Natural killer cell (primary cell): ENCODE measurements at places on chromosomes 2 and 18. TPM values are rescaled to one million over a fixed set of nuclear protein-coding genes. Genes with fewer than 3 reads are reported as not detected.

DNA sequence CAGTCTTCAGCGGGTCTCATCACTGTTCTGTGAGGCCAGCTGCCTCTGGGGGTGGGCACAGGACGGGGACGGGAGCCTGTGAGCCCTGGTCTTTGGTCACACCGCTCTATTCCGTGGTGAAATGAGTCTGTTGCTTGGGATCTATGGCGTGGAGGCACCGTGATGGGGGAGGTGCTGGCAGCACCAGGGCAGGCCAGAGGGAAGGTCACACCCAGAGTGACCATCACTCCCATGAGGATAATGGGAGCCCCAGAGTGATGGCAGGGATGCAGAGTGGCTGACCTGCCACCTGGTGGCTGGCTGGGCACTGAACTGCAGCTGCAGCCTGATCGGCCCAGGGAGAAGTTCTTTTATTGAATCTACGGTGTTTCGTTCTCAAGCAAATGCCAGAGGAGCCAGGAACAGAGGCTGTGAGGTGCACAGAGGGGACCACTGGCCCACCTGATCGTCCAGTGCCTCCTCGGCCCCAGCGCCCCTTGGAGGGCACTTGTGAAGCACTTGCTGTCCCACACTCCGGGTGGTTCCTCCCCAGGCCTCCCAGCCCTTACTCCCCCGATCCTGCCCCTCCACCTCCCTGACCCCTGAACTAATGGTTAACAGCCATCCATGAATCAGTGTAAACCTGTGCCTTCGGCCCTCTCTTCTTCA lies 17.9 kb downstream of the KCNIP3 start:
- no peak for DNase-seq

The ZNF521 gene
- total RNA-seq = 3.5 TPM

DNA sequence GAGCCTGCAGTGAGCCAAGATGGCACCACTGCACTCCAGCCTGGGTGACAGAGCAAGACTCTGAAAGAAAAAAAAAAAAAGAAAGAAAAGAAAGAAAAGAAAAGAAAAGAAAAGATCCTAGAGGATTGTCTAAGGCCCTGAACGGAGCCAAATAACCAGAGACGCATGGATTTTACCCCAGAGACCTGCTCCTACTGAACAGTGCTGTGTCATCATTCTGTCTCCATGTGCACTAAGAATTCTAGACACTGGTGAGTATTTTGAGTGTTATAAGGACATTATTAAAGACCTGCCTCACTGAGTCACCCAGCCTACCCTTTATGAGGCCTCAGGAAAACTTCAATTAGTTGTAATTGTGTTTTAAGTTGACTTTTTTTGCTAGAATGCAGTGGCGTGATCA lies 61.9 kb upstream of the RIOK3 start:
- no peak for DNase-seq

- no peak for DNase-seq
Observed at GRCh38 chr2:54042897-54043620, 72.3 kb upstream of the PSME4 start.

GRCh38 chr2:238970553-238971081 lies 122.7 kb downstream of the TWIST2 start:
- DNase-seq = peak; percentile 66

DNA sequence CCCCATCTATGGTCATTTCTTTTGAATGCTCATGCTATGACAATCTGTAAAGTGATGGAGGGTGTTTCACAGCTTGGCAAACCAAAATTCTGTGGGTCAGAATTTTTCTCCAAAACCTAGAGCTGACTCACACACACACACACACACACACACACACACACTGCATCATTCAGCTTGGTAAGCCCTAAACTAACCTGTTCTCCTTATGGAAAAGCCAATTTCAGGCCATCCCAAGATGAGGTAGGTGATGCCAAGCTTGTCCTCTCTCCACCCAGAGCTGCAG lies 45.0 kb upstream of the NRP2 start:
- no peak for DNase-seq

DNA sequence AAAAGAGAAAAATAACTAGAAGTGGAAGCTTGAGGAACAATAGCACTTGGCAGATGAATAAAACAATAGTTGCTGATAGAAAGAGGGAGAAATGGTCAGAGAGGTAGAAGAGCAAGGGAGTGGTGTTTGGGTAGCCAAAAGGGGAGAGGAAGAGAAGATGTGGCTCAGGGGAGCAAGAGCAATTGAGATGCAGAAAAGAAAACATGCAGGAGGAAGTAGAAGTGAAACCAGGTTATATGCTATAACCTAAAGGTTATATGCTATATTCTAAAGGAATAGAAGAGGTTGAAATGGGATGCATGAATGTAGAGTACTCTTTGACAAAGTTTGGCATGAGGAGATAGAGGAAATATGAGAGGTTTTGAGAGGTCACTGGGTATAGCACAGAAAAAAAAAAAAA lies 759.5 kb downstream of the SATB2 start:
- no peak for DNase-seq

GRCh38 chr18:5425721-5426120 lies 118.1 kb downstream of the EPB41L3 start:
- DNase-seq = no peak

The RAB17 gene
- not detected for total RNA-seq

DNA sequence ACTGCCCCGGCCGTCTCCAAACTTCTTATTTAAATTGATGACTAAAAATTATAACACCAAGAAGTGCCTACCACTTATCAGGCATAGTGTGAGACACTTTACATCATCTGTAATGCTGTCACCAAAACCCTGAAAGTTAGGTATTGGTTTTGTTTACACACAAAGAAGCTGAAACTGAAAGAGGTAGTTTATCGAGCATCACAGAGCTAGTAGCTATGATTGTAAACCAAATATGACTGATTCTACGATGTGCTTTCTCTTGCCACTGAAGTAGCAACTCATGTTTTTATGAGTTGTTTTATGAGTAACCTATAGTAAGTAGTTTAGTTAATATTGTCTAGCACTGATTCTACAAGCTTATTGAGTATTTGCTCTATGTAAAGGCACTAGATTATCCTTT lies 31.5 kb downstream of the DYNC1I2 start:
- DNase-seq = no peak

The CXXC1 gene
- total RNA-seq = 146 TPM

DNA sequence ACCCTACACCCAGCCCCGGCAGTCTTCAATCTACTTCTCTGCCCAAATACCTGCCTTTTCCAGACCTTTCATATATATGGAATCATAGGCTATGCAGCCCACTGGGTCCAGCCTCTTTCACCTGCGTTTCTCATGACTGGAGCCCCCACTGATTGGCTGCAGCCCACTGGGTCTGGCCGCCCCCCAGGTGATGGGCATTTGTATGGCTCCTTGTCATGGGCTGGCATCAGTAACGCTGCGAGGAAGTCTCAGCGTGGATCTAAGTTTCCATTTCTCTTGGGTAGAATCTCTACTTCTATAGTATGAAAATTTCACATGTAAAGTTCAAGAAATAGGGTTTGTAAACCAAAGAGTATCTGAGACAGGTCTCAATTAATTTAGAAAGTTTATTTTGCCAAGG lies 281.9 kb downstream of the NDUFA10 start:
- no peak for DNase-seq

GRCh38 chr2:233088972-233089345 lies 28.8 kb downstream of the INPP5D start:
- DNase-seq = no peak

DNA sequence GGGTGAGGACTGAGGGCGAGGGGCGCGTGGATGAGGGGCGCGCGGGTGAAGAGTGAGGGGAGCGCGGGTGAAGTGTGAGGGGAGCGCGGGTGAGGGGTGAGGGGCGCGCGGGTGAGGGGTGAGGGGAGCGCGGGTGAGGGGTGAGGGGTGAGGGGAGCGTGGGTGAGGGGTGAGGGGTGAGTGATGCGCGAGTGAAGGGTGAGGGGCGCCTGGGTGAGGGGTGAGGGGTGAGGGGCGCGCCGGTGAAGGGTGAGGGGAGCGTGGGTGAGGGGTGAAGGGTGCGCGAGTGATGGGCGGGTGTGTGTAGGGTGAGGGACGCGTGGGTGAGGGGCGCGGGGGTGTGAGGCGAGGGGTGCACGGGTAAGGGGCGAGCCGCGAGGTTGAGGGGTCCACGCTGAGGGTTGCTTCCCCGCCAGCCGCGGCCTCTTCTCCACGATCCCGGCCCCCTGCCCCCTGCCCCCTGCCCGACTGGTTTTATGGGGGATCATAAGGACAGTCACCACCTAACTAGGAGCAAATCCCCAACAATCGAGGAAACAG lies 1.1 kb upstream of the SLC66A2 start:
- no peak for DNase-seq

DNA sequence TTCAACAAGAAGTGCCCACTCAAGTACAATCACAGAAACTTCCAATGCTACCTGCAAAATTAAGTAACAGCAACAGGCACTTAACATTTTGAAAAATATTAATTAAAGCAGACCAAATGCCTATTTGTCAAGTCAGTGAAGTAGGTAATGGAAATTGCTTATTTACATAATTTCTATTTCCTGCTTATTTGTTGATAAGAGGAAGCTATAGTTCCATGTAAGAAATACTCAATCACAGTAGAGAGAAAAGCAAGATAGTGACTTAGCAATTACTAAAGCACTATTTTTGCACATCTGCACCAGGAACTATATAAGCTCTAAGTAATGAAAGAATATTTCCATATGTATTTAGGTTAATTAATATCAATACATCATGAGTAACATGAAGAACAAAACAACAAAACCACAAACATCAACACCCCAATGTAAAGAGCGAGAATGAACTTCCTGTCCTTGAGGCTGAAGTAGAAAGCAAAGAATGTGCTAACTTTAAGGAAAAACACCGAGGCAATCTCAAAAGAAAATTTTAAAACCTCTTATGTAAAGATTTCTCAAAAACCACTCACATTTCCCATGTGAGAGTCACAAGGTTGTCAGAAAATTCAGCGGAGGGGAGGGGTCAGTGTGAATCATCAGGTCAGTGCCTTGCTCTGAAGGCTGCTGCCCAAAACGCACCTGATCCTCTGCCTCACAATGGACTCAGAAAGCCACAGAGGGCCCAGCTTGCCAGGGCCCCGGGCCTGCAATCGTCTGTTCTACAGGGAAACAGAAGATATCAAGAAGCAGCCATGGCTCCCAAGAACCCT lies 12.5 kb downstream of the NPC1 start:
- peak; percentile 65 for DNase-seq

The TLX2 gene
- not detected for total RNA-seq

DNA sequence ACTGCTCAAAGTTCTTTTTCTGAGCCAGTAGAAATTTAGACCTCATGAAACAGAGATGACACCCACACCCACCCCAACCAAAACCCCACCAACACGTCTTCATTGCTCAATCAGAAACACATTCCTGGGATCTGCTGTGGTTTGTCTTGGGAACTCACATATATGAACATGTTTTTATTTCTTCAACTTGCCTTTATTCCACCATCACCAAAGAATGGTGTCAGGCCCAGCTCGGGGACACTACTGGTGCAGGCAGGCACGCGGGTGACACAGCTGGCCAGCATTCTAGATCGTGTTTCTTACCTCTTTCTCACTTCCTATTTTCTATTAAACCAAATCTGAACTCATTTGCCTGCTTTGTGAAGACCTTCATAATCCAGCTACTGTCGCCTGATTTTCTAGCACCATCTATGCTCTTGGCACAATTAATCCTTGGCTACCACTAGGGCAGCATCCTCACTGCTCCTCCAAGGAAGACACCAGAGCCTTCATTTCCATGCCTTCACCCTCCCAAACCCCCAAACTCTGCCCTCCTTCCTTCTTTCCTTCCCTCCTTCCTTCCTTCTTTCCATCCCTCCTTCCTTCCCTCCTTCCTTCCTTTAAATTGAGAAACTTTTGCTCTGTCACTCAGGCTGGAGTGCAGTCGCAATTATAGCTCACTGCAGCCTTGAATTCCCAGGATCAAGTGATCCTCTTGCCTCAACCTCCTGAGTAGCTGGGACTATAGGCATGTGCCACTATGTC lies 157.1 kb downstream of the BCL2 start:
- DNase-seq = peak; percentile 26

The PJVK gene
- 1.3 TPM for total RNA-seq

GRCh38 chr2:86441882-86442641 lies 891 bp downstream of the KDM3A start:
- peak; percentile 83 for DNase-seq

The LTBP1 gene
- 1.7 TPM for total RNA-seq

DNA sequence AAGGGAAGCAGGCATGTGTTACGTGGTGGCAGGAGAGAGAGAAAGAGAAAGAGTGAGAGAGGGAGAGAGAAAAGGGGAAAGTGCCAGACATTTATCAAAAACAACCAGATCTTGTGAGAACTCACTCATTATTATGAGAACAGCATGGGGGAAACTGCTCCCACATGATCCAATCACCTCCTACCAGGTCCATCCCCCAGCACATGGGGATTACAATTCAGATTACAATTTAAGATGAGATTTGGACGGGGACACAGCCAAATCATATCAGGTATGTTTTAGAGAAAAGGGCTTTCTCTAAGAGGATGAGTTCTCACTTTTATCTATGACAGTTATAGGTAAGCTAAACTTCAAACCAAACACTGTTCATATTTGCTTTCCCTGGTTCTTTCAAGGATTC lies 597.3 kb upstream of the PIK3C3 start:
- DNase-seq = no peak

DNA sequence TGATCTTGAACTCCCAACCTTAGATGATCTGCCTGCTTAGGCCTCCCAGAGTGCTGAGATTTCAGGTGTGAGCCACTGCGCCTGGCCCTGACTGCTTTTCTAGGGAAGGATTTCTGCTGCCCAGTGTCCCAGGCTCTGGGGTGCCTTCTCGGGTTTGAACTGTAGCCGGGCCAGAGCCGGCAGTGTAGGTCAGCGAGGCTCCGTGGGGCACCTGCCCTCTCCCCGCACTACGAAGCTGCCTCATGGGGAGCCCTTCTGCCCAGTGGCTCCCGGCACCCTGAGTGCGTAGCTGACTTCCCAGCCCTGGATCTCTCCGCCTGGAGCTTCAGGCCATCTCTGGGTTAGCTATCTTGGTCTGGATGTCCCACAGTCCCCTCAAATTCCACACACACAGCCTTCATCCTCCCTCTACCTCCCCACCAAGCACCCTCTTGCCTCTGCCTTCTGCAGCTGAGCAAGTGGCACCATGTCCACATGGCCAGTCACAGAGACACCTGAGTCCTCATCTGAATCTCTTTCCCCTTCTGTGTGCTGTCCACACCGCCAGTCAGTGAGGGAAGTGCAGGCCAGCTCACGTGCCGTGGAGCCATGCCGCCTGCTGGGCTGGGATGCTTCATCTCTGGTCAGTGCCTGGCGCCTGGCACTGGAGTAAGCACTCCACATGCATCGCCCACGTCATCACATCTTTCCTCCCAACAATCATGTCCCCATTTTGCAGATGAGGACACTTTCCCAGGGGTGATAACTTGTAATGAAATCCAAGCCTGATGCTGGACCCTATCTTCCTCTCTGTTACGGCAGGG lies 69.2 kb downstream of the EDAR start:
- DNase-seq = no peak
